Fibroblast of the aortic adventitia (primary cell): ENCODE measurements at places on chromosomes 16 and 17.

DNA sequence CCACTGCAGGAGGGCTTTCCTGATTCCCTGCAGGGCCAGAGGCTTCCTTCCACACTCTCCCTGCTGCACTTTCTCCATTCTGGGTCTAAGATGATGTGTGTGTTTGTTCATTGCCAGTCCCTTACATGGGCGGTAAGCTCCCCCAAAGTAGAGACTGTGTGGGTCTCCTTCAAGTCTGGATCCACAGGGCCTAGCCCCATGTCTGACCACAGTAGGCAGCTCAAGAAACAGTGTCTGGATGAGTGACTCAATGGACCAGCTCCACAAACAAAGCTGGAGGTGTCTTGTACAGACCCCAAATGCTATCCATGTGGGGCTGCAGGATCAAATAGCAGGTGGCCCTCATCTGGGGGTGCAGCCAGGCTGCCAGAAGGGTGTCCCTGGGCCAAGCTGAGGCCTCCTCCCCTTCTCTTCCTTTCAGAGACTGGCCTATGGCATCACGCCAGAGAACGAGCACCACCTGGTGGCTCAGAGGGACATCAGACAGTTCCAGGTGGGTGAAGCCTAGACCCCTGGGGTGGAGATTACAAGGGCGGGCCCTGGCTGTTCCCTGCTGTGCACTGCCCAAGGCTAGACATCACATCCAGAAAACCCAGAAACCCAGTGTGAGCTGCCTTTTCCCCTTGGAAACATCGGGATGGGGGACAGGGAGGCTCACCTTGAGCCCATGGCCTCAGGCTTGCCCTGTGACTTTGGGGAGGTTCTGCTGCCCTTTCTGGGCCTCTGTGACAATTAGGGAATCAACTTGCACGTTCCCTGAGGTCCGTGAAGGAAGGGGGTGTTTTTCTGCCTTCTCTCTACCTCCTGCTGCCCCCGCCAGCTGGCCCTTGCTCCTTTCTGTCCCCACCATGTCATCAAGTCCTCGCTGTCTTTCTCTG is 45.9 kb downstream of the SLC6A2 start:
- DNase-seq = peak; percentile 51

DNA sequence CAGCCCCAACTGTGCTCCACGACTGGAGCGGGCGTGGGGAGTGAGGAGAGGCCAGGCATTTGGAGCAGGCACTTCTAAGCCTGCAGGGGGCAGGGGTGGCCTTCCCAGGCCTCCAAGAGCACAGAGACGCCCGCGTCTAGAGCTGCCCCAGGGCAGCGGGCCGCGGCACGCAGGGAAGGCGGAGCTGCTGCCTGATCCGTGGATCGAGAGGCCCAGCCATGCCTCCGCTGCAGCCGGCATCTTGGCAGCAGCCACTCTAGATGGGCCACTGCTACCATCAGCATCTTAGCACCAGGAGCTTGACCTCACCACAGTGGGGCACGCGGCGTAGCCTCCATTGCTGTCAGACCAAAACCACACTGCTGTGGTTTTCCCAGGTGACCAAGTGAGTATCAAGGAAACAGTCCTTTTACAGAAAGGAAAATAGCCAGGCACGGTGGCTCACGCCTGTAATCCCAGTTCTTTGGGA is 20.4 kb upstream of the WDR45B start:
- peak; percentile 25 for DNase-seq

DNA sequence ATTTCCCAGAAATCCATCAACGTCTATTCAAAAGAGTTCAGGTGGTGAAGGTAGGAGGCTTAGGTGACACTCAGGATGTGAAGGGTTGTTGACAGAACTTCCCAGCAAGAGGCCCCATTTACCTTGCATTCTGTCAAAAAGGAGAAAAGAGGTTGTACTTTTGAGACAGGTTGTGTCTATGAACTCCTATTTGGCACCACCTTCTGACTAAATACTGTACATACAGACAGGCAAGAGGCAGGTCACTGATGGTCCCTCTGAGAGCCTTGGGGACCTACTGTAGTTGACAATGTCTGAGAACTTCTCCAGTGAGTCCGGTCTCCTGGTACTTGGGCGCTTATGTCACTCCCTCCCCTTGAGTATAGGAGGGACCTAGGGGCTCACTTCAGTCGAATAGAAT is 479.3 kb upstream of the ZFHX3 start:
- DNase-seq = no peak

DNA sequence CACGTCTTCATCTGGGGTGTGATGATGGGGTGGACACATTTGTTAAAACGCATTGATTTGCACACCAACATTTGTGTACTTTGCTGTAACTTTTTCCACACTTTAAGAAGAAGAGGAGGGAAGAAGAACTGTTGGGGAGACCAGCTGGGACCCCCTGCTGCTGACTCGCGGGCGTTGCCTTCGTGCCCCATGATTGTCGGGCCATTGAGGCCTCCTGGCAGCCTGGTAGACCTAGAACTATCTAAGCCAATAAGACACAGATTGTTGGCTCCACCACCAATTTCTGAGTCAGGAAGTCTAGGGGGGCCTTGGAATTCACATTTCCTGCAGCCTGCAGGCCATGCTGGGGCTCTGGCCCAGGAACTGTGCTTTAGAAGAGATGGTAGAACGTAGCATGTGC is 105.5 kb downstream of the TNFRSF13B start:
- no peak for DNase-seq

DNA sequence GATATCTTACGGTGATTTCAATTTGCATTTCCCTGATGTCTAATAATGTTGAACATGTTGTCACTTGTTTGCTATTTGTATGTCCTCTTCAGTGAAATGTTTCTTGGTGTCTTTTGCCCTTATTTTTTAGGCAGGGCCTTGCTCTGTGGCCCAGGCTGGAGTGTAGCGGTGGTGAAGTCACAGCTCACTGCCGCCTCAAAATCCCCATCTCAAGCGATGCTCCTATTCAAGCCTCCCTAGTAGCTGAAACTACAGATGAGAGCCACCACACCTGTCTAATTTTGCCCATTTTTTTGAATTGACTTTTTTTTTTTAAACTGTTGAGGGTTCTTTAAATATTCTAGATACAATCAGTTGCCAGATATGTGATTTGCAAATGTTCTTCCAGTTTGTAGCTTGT is 8.3 kb downstream of the UBE2G1 start:
- no peak for DNase-seq

DNA sequence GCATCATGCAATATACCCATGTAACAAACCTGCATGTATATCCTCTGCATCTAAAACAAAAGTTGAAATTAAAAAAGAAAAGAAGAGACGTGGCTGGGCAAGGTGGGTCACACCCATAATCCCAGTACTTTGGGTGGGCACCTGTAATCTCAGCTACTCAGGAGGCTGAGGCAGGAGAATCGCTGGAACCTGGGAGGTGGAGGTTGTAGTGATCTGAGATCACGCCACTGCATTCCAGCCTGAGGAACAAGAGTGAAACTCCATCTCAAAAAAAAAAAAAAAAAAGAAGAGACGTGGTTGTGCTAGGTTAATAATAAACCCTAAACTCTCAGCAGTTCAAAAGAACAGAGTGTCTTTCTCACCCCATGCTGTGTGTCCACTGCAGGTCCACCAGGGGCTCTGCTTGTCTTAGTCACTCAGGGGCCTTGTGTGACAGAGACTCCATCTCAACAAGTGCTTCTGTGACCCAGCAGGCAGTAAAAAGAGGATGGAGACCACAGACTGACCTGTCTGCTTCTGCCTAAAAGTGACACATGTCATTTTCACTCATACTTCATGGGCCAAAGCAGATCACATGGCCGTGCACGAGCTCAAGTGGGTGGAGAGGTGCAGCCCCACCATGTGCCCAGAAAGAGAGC is 22.3 kb upstream of the N4BP1 start:
- no peak for DNase-seq

- no peak for DNase-seq
Measured at GRCh38 chr17:49633250-49633649, 44.6 kb downstream of the SPOP start.

DNA sequence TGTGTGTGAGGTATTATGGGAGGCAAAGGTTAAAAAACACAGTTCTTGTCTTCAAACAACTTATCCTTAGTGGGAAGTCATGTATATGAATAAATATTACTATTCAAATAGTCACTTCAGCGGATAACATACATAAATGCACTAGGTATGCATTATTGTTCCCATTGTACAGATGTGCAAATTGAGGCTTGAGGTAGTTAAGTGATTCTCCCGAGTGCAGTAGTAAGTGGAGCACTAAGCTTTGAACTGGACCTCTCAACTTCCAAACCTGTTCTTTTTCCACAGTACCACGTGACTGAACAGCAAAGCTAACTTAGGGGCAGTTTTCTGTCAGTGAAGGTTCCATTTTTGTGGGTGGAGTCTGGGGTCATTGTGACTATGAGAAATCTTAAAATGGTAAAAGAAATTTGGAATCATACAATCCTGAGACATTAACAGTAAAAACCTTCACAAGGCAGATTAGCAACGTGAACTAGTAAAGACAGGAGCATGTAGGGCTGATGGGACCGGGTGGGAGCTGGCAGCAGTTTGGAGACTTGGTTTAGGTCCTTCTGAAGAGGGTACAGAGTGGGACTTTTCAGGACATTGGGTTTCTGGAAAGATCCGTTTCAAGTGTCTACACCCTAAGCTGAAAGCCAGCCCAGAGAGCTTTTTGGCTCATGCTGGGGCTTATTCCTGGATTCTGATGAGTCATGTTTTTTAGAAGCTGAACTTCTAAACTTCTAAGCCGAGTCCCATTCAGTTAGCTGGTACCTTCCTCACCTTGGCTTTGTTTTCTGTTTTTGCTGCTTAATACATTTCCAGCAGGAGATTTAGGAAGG is 204.9 kb downstream of the PRKCA start:
- peak; percentile 91 for DNase-seq

- no peak for DNase-seq
Measured at GRCh38 chr16:1788708-1789100, 4.8 kb downstream of the IGFALS start.

DNA sequence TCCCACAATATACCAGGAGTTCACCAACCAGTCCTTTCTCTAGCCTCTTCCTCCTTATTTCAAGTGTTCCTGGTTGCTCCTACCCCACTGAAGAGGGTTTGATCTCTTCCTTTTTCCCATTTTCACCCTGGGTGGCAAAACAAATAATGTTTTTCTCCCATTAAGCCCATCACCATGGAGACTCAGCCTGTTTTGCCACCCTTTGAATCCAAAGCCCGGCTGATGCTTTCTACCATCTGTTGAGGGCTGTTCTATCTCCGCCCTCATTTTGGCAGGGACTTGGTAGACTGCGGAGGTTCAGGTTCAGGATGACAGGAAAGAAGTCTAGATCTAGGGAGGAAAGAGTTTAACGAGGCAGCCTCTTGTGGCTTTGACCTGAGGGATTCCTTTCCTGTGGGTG is 2.6 kb downstream of the DNAH2 start:
- no peak for DNase-seq

GRCh38 chr17:8426802-8427201 is 8.9 kb upstream of the NDEL1 start:
- no peak for DNase-seq

DNA sequence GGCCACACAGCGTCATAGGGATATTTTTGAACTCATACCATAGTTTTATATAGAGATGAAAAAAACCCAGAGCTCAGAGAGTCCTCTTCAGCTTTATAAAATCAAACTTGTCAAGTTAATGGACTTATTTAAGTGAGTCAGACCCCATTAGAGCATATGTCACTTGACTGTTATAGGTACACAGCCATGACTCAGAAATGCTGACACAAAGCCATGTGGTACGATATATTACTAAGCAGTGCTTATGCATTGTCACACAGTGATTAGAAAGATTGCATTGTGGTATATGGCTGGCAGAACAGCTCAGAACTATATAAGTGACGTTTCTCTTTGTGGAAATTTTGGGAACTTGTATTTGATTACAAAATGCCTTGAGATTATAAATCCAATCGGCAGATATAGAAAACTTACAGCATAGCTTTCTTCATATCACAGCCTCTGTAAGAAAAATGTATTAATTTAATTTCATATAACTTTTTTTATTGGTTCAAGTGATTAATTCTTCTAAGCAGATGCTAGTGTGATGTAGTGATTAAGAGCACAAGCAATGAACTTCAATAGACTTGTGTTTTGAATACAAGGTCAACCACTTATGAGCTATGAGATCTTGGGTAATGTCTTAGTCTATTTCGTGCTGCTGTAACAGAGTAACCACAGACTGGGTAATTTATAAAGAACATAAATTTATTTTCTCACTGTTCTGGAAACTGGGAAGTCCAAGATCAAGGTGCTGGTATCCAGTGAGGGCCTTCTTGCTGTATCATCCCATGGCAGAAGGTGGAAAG is 25.8 kb upstream of the GINS3 start:
- DNase-seq = peak; percentile 73
